ENCODE measurements at places on chromosomes 3 and 15.
A peak's percentile ranks its signal among the peaks of the same experiment; 100 is the strongest.

- no peak for DNase-seq
Measured at GRCh38 chr3:137050281-137050680, 92.5 kb downstream of the IL20RB start.

- DNase-seq: no peak
Measured at GRCh38 chr3:107045791-107046190, 331.4 kb upstream of the CCDC54 start.

- no peak for DNase-seq
Measured at GRCh38 chr3:152056481-152056880, 183.0 kb downstream of the SUCNR1 start.

DNA sequence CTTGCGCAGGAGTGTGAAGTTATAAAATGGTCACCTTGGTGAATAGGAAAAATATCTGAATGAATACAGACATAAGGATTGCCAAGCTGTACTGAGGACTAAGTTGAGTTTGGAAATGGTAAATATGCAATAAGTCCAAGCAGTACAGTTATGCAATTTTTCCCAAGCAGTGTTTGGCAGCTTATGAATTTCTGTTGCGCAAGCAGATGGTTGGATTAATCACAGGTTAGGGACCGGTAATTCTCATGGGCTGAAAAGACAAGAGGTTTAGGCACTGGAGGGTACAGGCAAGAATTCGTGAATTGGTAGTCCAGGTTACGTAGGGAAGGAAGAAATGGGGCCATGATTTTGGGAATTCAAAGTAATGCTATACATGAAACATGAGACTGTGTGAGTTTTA, 210.3 kb downstream of the RAP2B start:
- DNase-seq: no peak

GRCh38 chr3:151580591-151580990, 119.7 kb upstream of the IGSF10 start:
- no peak for DNase-seq

GRCh38 chr3:71428841-71429596, 154.5 kb downstream of the FOXP1 start:
- DNase-seq: peak; percentile 69
